ENCODE measurements at places on chromosomes 13 and 19.
A peak's percentile ranks its signal among the peaks of the same experiment; 100 is the strongest.

GRCh38 chr13:110274687-110275086, 32.3 kb downstream of the COL4A1 start:
- no peak for DNase-seq

- DNase-seq = no peak
Observed at GRCh38 chr13:35957241-35957731, 173.9 kb downstream of the DCLK1 start.

- DNase-seq = no peak
Observed at GRCh38 chr19:28736528-28736927, 476.4 kb downstream of the UQCRFS1 start.

- DNase-seq = no peak
Observed at GRCh38 chr19:34327851-34328250, 37.1 kb upstream of the GPI start.

DNA sequence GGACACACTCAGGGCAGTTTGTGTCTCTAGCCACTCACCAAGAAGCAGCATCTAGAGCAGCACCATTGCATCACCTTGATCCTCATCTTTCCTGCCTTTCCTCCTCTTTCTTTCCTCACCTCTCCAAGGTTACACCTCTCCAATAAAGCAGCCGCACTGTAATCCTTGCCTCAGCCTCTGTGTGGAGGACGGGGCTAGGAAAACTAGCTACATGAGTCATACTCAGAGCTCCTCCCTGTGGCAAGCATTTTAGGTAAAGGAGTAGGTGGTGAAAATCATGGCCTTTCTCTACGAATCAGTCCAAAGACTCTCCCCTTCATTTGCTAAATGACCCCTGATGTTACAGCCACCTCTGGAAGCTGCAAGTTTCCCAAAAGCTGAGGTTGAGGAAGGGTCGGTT, 108.9 kb downstream of the DNAJC15 start:
- no peak for DNase-seq

- no peak for DNase-seq
Observed at GRCh38 chr13:79779761-79780160, 298.8 kb downstream of the NDFIP2 start.

DNA sequence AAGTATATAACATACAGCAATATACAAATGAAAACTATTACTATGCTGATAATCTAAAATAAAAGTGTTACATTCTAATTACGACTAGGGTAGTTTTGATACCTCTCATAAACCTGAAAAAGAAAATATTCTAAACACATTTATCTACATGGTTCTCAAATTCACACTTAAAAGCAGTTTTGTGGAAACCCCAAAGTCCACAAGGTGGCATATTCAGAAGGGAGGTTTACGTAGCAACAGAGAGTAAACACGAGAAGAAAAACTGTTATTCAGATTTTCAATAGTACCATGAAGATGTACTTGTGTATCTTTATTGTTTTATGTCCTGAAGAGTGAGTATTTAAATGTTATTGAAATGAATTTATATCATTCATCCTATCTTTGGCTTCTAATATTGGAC, 275.9 kb upstream of the KLHL1 start:
- no peak for DNase-seq

GRCh38 chr19:3450796-3451411, 29.4 kb downstream of the SMIM24 start:
- DNase-seq = no peak

DNA sequence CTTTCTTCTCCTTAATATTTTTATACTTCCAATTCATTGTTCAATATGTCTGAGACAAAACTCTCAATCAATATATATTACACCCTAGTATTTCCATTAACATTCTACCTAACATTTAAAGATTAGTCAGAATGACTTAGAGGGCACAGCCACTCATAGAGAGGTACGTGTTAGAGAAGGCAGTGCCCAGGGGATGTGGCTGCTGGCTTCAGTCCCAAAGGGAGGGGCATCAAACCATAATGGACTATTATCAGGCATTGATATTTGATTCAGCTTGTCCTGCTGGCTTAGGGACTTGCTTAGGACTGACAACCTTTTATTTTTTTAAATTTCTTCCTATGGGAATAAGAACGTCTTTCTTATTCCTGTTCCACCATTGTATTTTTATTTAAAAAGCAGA, 1392.0 kb upstream of the ATXN8OS start:
- no peak for DNase-seq

DNA sequence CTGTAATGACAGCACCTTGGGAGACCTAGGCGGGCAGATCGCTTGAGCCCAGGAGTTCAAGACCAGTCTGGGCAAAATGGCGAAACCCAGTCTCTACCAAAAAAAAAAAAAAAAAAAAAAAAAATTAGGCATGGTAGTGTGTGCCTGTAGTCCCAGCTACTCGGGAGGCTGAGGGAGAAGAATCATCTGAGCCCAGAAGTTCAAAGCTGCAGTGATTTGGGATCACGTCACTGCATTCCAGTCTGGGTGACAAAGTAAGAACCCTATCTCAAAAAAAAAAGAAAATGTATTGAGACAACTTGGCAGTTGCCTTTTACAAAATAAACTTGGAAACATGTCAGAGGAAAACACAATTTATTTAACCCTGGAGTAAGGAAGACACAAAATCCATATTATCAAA, 26.8 kb downstream of the RBM26 start:
- DNase-seq = no peak

GRCh38 chr13:27188239-27188638, 16.6 kb upstream of the USP12 start:
- no peak for DNase-seq

DNA sequence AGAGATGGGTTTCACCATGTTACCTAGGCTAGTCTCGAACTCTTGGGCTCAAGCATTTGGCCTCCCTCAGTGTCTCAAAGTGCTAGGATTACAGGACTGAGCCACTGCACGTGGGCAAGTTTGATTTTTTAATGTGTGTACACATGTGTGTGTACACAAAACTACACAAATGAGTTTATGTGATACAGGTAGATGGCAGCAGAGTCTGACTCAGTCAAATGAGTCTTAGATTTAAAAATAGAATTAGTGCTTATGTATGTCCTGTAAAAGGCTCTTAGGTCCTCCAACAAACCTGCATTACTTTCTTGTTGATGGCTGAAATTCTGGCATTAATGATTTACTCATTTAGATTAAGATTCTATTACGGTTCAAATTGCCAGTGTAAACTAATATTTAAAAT, 293.7 kb downstream of the PCDH17 start:
- DNase-seq = no peak

GRCh38 chr19:1651568-1652291, 685 bp downstream of the TCF3 start:
- DNase-seq = peak; percentile 41

DNA sequence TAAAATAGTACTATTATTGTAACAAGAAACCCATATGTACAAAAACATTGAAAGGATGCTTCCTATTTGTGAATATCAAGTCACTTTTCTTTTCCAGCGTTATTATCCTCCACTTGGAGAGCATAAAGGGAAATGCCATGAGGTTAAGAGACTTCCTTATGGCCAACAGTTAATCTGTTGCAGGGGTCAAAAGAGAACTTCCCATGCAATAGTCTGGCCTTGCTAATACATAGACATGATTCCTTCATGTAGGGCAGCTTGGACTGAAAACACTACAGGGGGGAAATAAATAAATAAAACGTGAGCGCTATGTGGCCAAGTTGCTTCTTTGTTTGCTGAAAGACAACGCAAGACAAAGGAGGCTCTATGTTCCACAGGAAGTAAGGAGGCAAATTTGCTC, 269.1 kb upstream of the EDNRB start:
- no peak for DNase-seq

DNA sequence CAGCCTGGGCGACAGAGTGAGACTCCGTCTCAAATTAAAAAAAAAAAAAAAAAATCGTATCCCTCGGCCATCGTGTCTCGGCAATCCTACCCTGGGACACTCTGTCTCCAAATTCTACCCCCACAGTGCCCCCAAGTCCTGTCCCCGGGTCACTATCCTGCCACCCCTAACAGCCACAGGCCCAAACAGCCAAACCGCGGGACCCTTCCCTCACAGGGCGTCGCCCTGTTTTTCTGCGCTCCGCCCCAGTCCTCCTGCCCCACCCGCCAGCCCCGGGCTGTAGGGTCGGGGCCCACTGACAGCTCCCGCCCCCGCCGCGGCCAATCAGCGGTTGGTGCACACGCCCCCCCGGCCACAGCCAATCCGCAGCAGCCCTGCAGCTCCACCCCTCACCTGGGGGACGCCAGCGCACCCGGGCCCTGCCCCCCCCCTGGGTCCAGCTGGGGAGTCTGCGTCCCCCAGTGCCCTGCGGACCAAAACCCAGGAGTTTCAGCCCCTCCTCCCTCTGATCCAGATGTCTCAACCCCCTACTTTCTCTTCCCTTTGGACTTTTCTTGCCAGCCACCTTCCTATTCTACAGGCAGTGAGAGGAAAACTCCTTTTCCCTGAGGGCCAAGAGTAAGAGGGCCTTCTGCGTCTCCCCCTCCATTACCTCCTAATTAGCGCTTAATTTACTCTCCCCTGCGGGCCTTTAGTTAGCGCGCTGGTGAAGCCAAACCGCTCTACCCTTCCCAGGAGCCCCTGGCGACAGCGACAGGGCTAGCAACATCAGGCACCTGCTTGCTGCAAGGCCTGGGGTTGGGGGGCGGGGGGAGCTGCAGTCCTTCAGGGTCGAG, 1.5 kb upstream of the BCAT2 start:
- peak; percentile 54 for DNase-seq

DNA sequence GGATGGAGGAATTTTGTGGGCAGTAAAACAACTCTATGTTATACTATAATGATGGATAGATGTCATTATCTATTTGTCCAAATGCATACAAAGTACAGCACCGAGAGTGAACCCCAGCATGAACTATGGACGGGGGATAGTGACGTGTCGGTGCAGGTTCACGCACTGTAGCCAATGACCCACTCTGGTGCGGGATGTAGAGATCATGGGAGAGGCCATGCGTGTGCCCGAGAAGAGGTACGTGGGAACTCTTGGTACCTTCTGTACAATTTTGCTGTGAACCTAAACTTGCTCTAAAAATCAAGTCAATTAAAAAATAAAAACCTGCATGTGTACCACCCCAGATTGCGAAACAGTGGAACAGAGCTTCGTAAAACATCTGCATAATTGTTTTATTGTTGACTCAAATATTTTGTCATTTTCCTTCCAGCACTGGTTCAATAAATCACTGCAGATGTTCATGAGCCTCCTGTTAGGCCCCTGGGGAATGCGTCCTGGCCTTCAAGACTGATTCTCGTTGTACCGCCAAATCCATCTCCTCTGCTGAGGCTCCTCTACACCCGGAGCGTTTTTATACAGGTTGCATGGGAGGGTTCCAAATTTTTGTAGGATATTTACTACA, 30.9 kb downstream of the COL4A1 start:
- DNase-seq = no peak

DNA sequence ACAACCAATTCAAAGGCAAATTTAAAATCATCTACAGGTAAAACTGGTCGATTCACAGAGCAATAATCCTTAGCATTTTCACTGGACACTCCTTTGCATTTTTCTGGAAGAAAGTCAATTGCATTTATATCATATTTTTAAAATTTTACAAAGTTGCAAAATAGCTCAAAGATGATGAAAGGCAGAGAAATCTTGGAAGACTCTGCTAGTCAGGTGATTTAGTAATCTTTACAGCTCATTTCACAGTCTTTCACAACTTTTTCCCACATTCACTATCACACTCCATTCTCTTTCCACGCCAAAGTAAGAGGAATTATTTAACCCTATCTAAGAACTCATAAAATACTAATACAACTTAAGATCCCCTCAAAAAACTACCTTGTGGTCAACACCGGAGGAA, 1063.8 kb downstream of the EFNB2 start:
- DNase-seq = no peak

GRCh38 chr13:68551701-68552522, 1321.8 kb upstream of the PCDH9 start:
- DNase-seq = no peak

- DNase-seq = no peak
Observed at GRCh38 chr19:3608750-3609322, 2.2 kb upstream of the TBXA2R start.

DNA sequence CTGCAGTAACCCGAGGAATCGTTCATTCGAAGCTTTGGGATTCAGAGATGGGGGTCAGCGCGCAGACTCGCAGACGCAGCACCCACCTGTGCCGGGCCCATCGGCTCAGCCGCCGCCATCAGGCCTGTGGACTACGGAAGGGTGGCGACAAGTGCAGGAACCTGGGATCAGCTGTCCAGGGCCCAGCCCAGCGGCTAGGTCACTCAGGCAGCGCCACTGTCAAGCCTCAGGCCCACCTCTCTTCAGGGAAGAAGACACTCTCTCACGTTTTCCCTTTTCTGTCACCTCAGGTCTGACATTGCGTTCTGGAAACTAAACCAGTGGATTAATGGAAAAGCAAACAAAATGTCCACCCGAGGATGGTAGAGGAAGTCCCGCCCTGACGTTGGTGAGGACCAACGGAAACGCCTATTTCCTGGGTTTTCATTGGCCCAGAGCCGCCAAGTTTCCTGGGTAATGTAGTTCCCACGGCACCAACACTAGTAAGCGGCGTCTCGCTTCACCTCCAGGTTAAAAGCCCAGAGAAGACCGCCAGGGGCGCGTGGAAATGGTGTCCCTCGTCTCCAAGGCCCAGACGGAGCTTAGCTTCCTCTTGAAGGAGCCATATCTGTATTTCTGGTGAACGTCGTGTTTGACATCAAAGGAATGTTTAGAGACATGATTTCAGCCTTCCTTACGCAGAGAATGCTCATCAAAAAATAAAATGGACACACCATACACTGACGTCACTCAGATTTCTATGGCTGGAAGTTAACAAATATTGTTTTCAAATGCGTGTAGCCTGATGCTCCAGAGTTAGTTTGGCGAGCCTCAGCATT, at the start of gene ZNF772:
Gene ZNF772, minus strand, starts transcription at position 376 of the 818 bp plus-strand sequence. Its CDS starts 257 bp downstream, at position 119.
- peak; percentile 93 for DNase-seq

- DNase-seq = no peak
Observed at GRCh38 chr13:29936956-29937355, 86.5 kb upstream of the UBL3 start.

- no peak for DNase-seq
Observed at GRCh38 chr13:75103976-75104375, 378.0 kb downstream of the TBC1D4 start.

GRCh38 chr19:10565028-10565566, 713 bp downstream of the KRI1 start:
- peak; percentile 63 for DNase-seq

DNA sequence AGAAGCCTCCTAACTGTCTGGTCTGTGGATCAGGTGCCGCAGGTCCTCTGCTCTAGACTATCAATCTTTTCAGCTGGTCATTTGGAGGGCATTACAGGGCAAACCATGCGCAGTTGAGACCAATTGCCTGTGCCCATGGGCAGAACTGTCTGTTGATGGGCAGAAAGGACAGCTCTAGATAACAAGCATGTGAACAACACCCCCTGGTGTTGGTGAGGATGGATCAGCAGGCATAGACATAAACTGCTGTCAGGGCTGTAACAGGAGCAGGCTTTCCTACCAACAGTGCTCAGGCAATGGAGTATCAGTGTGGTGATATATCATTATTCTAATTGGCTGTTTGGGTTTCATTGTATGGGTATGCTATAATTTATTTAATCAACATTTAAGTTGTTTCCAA, 104.7 kb upstream of the KL start:
- DNase-seq = peak; percentile 7

- DNase-seq = peak; percentile 26
Observed at GRCh38 chr19:46218160-46218559, 11.4 kb upstream of the IGFL1 start.
